Left colon (tissue), 2 donors: ENCODE measurements at places on chromosomes 3 and 15. TPM values are rescaled to one million over a fixed set of nuclear protein-coding genes. Genes with fewer than 3 reads are reported as not detected.

Gene KNG1
- 2.3 TPM for total RNA-seq

Gene SHF
- total RNA-seq, result 5.6 TPM

Gene NKIRAS1
- total RNA-seq, result 3.4 TPM

Gene TNFSF10
- total RNA-seq, result 136 TPM

Gene CHAC1
- 11.0 TPM for total RNA-seq

Gene CACNA2D3
- total RNA-seq, result 0.64 TPM

Gene TPRA1
- total RNA-seq, result 21.9 TPM

Gene ATP13A4
- 14.2 TPM for total RNA-seq

Gene SCG3
- total RNA-seq, result 1.2 TPM

Gene SLC22A14
- not detected for total RNA-seq

Gene TM4SF18
- 2.0 TPM for total RNA-seq

Gene FGF7
- 11.0 TPM for total RNA-seq

Gene SENP5
- total RNA-seq, result 26.9 TPM

Gene RPL22L1
- total RNA-seq, result 27.0 TPM

Gene GOLGA6A
- not detected for total RNA-seq

Gene ENTPD3
- 4.2 TPM for total RNA-seq

Gene PLXNA1
- 15.4 TPM for total RNA-seq

Gene SUCNR1
- total RNA-seq, result 0.15 TPM
